Endothelial cell (in vitro differentiated cells): ENCODE measurements at places on chromosomes 3 and 15.

DNA sequence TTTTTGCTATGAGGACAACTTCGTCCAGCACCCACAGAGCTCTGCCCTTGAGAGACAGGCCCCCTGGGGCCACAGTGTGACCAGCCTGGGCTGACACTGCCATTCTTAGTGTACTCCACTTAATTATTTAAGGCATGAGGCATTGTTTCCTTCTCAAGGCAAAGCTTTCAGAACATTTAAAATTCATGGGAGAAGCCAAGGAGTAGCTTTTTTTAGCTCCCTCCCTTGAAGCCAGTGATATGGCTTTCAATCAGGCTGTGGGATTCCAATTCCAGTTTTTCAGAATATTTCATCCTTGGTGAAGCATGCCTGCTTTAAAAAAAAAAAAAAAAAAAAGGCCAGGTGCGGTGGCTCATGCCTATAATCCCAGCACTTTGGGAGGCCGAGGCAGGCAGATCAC, 21.3 kb downstream of the HOMER2 start:
- no peak for DNase-seq
- peaks cover 9% of the 10 kb centered on the region for H3K27me3 ChIP-seq
- H3K4me1 ChIP-seq, result no peaks in the 10 kb centered on the region
- no peak overlapping the region for H3K27ac ChIP-seq
- H3K4me3 ChIP-seq, result no peak overlapping the region
- no peaks in the 10 kb centered on the region for H3K36me3 ChIP-seq

DNA sequence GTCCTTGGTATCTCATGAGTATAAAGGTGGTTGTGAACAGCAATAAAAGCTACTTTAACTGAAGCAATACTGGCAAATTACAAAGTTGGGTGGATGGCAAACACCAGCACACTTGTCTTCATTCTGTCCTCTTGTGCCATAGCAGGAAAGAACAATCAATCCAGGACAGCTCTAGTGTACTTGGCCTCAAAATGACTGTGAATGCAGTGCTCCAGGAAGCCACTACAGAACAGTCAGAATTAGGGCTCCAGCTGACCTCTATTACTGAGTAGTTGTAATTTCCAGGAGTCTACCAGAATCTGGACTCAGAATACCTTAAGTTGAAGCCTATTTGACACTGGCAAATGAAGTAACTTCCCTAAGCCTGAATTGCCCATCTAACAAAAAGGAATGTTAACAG, 339.0 kb upstream of the WNT5A start:
- DNase-seq, result no peak
- no peaks in the 10 kb centered on the region for H3K27me3 ChIP-seq
- no peak overlapping the region for H3K4me3 ChIP-seq
- H3K27ac ChIP-seq, result no peak overlapping the region
- peaks cover 3% of the 10 kb centered on the region for H3K4me1 ChIP-seq
- no peaks in the 10 kb centered on the region for H3K36me3 ChIP-seq

GRCh38 chr3:133393204-133393603, 6.7 kb upstream of the BFSP2 start:
- peaks cover 20% of the 10 kb centered on the region for H3K4me1 ChIP-seq
- H3K27ac ChIP-seq, result no peak overlapping the region
- peaks cover 5% of the 10 kb centered on the region for H3K27me3 ChIP-seq
- no peak for DNase-seq

GRCh38 chr3:37125195-37126073, 48.9 kb downstream of the LRRFIP2 start:
- H3K27me3 ChIP-seq, result no peaks in the 10 kb centered on the region
- no peaks in the 10 kb centered on the region for H3K4me1 ChIP-seq
- H3K27ac ChIP-seq, result no peak overlapping the region
- no peak for DNase-seq
- no peak overlapping the region for H3K4me3 ChIP-seq

DNA sequence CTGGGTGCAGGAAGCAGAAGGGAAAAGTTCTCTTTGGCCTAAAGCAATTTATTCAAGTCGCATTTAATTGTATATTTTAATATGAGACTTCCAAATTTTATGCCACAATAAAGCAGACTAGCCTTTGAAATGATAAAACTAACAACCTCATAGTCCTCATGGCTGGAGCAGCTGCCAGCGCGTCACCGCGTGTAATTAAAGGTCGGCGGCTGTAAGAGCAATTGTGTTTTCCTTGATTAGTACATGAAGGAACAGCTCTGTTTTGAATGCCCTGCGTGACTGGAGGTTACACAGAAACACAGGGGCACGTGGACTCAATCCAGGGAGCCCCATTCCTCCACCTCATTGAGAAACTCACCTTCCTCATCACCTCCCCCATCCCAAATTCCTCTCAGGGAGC, 10.1 kb upstream of the LRRC15 start:
- DNase-seq, result no peak
- H3K27me3 ChIP-seq, result peaks cover 6% of the 10 kb centered on the region
- H3K4me1 ChIP-seq, result peaks cover 42% of the 10 kb centered on the region
- no peak overlapping the region for H3K4me3 ChIP-seq

DNA sequence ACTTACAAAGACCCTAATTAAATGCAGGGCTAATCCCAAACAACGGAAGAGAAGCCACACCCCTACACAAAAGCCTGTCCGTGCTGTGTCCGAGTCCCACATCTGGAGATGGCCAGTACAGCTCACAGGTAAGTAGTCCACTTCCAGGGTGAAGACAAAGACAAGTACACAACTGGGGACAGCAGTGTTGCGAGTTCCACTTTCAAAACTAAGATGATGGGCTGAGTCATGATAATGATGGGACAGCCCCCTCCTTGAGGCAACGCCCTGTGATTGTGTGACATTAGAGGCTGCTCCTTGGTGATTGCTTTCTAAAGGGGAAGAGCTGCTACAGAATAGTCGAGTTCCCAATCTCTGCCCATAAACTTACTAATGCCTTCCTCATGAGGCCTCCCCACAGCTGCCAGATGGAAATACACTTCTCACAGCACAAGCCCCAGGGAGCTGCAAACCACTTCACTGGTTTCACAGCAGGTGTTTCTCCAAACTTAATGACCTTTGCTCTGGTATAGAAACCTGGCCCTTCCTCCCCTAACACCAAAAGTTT, 27.6 kb downstream of the RFT1 start:
- no peak overlapping the region for H3K27ac ChIP-seq
- H3K27me3 ChIP-seq, result peaks cover 2% of the 10 kb centered on the region
- DNase-seq, result no peak
- no peaks in the 10 kb centered on the region for H3K4me1 ChIP-seq
- no peak overlapping the region for H3K4me3 ChIP-seq

- no peaks in the 10 kb centered on the region for H3K36me3 ChIP-seq
- peaks cover 4% of the 10 kb centered on the region for H3K4me1 ChIP-seq
- no peak overlapping the region for H3K4me3 ChIP-seq
- DNase-seq, result no peak
- peaks cover 2% of the 10 kb centered on the region for H3K27me3 ChIP-seq
Observed at GRCh38 chr15:88717382-88718031, 78.7 kb downstream of the ISG20 start.

GRCh38 chr15:47407692-47408091, 309.6 kb upstream of the SEMA6D start:
- H3K4me3 ChIP-seq, result no peak overlapping the region
- peaks cover 3% of the 10 kb centered on the region for H3K4me1 ChIP-seq
- no peaks in the 10 kb centered on the region for H3K36me3 ChIP-seq

GRCh38 chr3:160951642-160952487, 153.3 kb downstream of the B3GALNT1 start:
- H3K4me3 ChIP-seq, result no peak overlapping the region
- no peaks in the 10 kb centered on the region for H3K36me3 ChIP-seq
- H3K27me3 ChIP-seq, result no peaks in the 10 kb centered on the region

GRCh38 chr3:64728994-64729393, 41.2 kb upstream of the ADAMTS9 start:
- no peaks in the 10 kb centered on the region for H3K36me3 ChIP-seq
- H3K27me3 ChIP-seq, result no peaks in the 10 kb centered on the region
- H3K4me1 ChIP-seq, result peaks cover 8% of the 10 kb centered on the region
- no peak overlapping the region for H3K27ac ChIP-seq

- no peak for DNase-seq
- H3K27me3 ChIP-seq, result peaks cover 1% of the 10 kb centered on the region
- H3K4me1 ChIP-seq, result no peaks in the 10 kb centered on the region
- H3K27ac ChIP-seq, result no peak overlapping the region
- H3K36me3 ChIP-seq, result no peaks in the 10 kb centered on the region
Observed at GRCh38 chr15:97483232-97483631, 477.3 kb upstream of the ARRDC4 start.

GRCh38 chr3:170056710-170057454, 19.1 kb downstream of the GPR160 start:
- no peak overlapping the region for H3K4me3 ChIP-seq
- H3K27ac ChIP-seq, result no peak overlapping the region
- no peak for DNase-seq
- no peaks in the 10 kb centered on the region for H3K27me3 ChIP-seq
- no peaks in the 10 kb centered on the region for H3K36me3 ChIP-seq

GRCh38 chr3:195230244-195230643, 40.7 kb downstream of the XXYLT1 start:
- H3K36me3 ChIP-seq, result peaks cover 9% of the 10 kb centered on the region
- no peak overlapping the region for H3K27ac ChIP-seq
- H3K27me3 ChIP-seq, result peaks cover 3% of the 10 kb centered on the region
- no peak overlapping the region for H3K4me3 ChIP-seq

DNA sequence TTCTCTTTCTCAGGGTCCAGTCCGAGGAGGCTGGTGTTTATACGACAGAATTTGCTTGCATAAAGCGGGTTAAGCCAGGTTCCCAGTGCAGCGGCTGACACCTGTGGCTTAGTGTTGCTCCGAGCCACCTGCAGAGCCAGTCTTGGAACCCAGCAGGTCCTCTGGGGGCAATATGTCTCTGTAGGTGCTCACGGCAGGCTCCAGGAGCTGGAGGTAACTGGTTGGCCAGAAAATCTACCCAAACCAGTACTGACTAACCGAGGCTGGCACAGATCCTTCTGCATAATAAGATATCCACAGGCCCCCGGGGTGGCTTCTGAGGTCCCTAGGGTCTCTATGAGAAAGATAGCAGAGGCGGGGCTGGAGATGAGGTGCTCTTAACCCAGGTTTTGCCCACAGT, 3.2 kb downstream of the MGLL start:
- peaks cover 7% of the 10 kb centered on the region for H3K4me1 ChIP-seq
- no peak for DNase-seq
- H3K27me3 ChIP-seq, result peaks cover 14% of the 10 kb centered on the region
- H3K36me3 ChIP-seq, result peaks cover 3% of the 10 kb centered on the region
- no peak overlapping the region for H3K4me3 ChIP-seq
- no peak overlapping the region for H3K27ac ChIP-seq

- H3K27ac ChIP-seq, result no peak overlapping the region
- no peaks in the 10 kb centered on the region for H3K36me3 ChIP-seq
- H3K4me3 ChIP-seq, result peak overlapping the region; percentile 99
- H3K27me3 ChIP-seq, result peaks cover 10% of the 10 kb centered on the region
- DNase-seq, result peak; percentile 49
- peaks cover 20% of the 10 kb centered on the region for H3K4me1 ChIP-seq
Observed at GRCh38 chr3:61562042-61562720, 810 bp downstream of the PTPRG start.

GRCh38 chr15:37015035-37015434, 85.3 kb downstream of the MEIS2 start:
- H3K27ac ChIP-seq, result no peak overlapping the region
- no peak for DNase-seq
- no peaks in the 10 kb centered on the region for H3K36me3 ChIP-seq
- H3K4me1 ChIP-seq, result no peaks in the 10 kb centered on the region

DNA sequence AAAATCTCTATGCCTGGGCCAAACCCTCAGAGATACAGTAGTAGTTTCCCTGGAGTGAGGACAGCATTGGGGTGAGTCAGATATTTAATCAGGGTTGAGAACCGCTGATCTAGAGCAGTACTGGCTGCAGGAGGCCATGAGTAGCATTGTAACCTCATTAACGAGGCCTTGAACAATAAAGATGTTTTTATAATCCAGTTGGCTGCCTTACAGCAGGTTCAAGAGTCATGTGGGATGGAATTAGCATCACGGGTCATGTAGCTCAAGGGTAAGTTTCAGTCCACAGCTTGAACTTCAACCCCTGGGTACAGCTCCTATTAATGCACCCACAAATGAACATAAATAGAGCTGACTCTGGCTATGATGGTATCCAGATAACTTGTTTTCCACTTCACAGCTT, 5.1 kb downstream of the HPS3 start:
- no peaks in the 10 kb centered on the region for H3K36me3 ChIP-seq
- H3K4me3 ChIP-seq, result no peak overlapping the region
- DNase-seq, result no peak
- no peak overlapping the region for H3K27ac ChIP-seq
- peaks cover 3% of the 10 kb centered on the region for H3K27me3 ChIP-seq

DNA sequence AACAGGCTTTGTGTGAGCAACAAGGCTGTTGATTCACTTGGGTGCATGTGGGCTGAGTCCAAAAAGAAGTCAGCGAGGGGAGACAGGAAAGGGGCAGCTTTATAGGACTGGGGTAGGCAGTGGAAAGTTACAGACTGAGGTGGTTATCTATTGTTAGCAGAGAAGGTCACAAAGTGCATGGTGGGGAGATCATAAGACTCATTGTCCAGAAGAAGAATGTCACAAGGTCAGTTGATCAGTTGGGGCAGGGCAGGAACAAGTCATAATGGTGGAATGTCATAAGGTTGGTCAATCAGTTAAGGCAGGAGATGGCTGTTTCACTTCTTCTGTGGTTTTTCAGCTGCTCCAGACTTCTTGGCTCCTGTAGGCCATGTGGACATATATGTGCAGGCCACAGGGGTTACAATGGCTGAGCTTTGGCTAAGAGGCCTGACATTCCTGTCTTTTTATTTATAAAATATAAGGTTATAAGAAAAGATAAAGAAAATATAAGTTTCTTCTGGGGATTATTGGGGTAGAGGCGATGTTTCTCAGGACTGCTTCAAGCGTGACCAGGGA, 69.5 kb upstream of the SNTN start:
- no peak for DNase-seq
- H3K27me3 ChIP-seq, result no peaks in the 10 kb centered on the region
- H3K4me3 ChIP-seq, result no peak overlapping the region
- H3K27ac ChIP-seq, result no peak overlapping the region
- peaks cover 3% of the 10 kb centered on the region for H3K4me1 ChIP-seq
- no peaks in the 10 kb centered on the region for H3K36me3 ChIP-seq

- no peaks in the 10 kb centered on the region for H3K36me3 ChIP-seq
- no peak for DNase-seq
- H3K4me1 ChIP-seq, result peaks cover 3% of the 10 kb centered on the region
- no peak overlapping the region for H3K27ac ChIP-seq
Observed at GRCh38 chr3:22269831-22270230, 518.8 kb upstream of the ZNF385D start.

DNA sequence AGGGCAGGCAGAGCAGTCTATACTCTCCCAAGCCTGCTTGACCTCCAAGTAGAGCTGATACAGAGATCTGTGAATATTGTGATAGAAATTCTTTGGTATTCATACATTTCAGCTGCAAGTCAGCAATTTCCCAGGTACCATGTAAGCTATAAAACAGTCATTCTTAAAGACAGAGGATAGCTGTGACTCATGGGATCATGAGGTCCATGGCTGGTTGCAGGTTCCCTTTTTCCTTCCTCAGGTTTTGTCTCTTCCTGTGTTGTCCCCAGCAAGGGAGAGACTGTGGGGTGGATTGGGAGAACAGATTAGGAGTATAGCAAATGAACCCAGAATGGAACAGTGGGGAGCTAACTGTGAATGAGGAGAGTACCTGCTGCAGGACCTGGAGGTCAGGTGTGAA, 5.4 kb upstream of the P4HTM start:
- H3K36me3 ChIP-seq, result peaks cover 19% of the 10 kb centered on the region
- H3K27me3 ChIP-seq, result peaks cover 4% of the 10 kb centered on the region
- no peak for DNase-seq
- peaks cover 9% of the 10 kb centered on the region for H3K4me1 ChIP-seq
- H3K4me3 ChIP-seq, result no peak overlapping the region

GRCh38 chr3:81500039-81500438, 261.4 kb downstream of the GBE1 start:
- no peak overlapping the region for H3K27ac ChIP-seq
- H3K27me3 ChIP-seq, result no peaks in the 10 kb centered on the region
- no peak overlapping the region for H3K4me3 ChIP-seq
- no peaks in the 10 kb centered on the region for H3K4me1 ChIP-seq
- DNase-seq, result no peak
